GM04503 (cell line): ENCODE measurements at places on chromosomes 3 and 15.

- DNase-seq: peak; percentile 14
These were observed 124.6 kb upstream of the KCNAB1 start for GRCh38 chr3:155995525-155996370.

DNA sequence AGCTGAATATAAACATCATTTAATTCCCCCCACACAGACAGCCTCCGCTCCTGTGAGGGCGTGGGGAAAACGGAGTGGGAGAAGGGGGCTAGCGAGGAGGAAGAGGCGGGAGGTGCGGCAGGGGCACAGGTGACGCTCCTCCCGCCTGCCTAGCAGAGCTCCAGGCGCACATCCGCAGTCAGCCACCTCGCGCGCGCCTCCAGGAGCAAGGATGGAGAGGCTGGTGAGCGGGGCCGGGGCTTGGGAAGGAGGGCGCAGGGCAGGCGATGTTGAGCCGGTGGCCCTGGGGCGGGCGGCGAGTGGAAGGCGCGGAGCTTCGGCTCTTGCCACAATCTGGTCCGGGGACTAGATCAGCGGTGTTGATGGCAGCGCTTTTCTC lies at the start of gene CD200:
Gene CD200, plus strand, starts transcription at position 155 of the 379 bp plus-strand sequence. Its CDS starts 57 bp downstream, at position 212.
- DNase-seq: no peak

DNA sequence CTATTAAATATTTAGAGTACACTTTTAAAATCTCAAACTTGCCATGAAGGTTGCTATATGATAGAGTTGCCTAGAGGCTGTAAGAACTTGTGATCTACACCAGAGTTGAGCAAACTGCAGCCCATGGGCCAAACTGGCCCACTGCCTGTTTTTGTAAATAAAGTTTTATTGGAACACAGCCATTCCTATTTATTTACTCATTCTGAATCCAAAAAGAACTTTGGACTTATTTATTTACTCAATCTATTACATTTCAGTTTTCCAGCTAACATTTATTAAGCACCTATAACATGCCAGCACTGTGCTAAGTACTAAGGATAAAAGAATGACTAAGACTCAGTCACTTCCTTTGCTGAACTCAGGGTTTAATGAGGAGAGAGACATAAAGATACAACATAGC lies 403.6 kb downstream of the ERC2 start:
- DNase-seq: no peak

DNA sequence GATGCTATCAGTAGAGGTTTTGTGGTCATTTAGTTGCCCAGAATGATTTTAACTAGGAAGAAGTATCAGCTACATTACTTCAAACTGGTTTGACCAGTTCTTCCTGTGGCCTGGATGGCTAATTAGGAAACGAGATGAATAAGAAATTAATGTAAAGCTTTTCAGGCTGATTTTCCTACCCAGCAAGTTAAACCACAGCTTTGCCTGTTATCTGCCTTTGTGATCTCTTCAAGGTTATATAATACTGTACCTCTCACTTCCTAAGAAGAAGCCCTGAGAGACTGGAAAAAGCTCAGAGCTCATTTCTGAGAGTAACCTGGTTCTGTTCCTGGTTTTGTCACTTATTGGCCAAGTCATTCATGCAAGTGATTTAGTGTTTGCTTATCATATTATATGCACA lies 782.2 kb upstream of the GOLIM4 start:
- no peak for DNase-seq

DNA sequence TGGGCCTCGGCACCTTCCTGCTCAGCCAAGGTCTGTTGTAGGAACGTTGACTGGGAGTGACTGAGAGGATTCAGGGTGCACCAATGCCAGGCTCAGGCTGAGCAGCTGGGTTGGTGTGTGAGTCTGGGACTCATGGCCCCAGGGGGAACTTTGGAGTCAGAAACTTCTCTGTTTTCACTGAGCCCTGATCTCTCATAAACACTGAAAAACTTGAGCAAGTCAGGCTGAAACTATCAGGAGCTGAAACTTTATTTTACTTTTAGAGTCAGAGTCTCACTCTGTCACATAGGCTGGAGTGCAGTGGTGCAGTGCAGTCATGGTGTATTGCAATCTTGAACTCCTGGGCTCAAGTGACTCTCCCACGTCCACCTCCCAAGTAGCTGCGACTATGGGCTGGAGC lies 3.0 kb downstream of the TRAK1 start:
- no peak for DNase-seq

GRCh38 chr3:72568083-72568482 lies 280.2 kb downstream of the SHQ1 start:
- no peak for DNase-seq

GRCh38 chr3:145915787-145916186 lies 245.2 kb downstream of the PLOD2 start:
- no peak for DNase-seq

DNA sequence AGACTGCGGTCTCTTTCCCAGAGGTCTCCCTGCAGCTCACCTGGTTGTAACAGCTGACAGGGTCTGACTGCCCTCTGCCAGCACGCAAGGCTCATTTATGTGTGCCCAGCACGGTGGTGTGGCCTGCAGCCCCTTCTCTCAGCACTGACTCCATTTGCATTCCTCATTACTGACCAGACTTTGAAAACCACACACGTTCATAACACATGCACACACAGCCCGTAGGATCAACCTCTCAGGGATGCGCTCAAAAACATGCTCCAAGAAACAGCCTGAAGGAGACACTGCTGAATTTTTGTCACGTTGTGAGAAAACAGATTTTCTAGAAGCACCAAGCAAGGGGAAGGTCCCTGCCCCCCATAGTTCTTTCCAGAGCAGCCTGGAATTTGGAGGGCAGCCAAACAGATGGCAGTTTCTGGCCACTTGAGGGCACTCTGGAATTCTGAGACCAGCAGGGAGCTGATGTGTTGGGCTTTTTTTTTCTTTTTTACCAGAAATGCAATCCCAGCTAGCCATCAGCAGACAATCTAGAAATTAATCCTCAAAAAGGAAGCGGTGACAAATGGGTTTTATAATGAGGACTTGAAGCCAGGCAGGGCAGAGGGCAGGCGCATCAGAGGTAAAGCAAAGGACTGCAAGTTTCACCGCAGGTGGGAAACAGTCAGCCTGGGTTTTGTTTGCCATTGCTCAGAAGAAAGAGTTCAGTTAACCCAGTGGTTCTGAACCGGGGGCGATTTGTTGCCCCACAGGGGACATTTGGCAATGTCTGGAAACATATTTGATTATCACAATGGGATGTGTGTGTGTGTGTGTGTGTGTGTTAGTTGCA lies 170.5 kb upstream of the PROK2 start:
- DNase-seq: peak; percentile 46

DNA sequence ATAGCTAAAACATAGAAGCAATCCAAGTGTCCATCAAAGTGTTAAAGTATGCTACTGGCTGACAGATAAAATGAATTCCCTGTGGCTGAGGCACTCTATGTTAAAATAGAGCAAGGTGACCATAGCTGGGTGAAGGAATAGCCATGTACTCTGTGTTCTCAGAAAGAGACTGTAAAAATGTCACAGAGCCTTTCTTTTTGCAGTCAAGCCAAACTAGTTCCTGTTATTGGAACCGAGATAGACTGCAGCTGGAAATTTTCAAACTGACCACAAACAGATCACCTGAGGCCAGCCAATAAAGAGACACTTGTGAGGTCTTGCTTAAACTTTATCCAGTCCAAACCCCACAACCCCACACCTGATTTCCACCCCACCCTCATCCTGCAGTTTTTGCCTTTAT lies 422.8 kb upstream of the NAALADL2 start:
- DNase-seq: no peak

- DNase-seq: no peak
These were observed 20.5 kb upstream of the MUC20 start for GRCh38 chr3:195700319-195700718.
